ENCODE measurements at places on chromosomes 1 and 21.
A peak's percentile ranks its signal among the peaks of the same experiment; 100 is the strongest.

- no peak for DNase-seq
These were observed 49.7 kb upstream of the B3GALT5 start for GRCh38 chr21:39562791-39563770.

DNA sequence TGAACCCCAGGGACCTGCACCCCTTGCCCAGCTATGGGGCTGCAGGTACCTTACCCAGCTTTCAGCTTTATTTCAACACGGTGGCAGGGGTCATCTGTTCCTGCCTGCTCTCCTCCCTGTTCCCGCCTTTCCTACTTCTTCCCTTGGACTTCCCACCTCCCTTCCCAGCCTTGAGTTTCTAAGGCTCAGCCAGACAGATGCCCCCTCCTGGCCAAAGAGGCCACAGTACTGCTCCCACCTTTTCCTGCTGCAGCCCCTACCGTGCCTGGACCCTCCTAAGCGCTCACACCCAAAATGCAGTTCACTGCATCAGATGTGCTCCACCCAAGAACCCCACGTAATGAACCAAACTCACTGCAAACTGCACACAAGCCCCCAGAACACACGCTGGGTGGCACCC lies 7.7 kb downstream of the NOC2L start:
- DNase-seq: no peak

- no peak for DNase-seq
These were observed 7.3 kb upstream of the GJB5 start for GRCh38 chr1:34747638-34747941.

DNA sequence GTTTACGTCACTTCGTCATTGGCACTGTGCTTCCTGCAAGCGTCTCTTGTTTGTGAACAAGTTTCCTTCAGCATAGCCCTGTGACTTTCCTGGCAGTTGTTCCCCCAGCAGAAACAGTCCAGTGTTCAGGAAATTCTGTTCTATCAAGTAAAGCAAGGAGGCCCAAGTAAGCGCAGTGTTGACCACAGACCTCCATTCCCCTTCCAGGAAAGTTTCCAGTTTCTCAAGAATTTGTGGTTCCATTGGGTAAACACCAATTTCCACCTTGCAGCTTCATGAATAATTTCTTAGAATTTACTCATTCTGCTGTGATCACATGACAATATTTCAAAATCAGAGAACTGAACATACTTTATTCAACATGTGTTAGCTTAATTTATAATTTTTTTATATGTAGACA lies 88.5 kb upstream of the ETV3 start:
- DNase-seq: no peak

GRCh38 chr1:29592731-29593130 lies 356.4 kb downstream of the PTPRU start:
- DNase-seq: no peak

- DNase-seq: no peak
These were observed 416.3 kb upstream of the USP24 start for GRCh38 chr1:55631509-55631908.

GRCh38 chr1:169515641-169516040 lies 29.9 kb upstream of the SLC19A2 start:
- DNase-seq: no peak

DNA sequence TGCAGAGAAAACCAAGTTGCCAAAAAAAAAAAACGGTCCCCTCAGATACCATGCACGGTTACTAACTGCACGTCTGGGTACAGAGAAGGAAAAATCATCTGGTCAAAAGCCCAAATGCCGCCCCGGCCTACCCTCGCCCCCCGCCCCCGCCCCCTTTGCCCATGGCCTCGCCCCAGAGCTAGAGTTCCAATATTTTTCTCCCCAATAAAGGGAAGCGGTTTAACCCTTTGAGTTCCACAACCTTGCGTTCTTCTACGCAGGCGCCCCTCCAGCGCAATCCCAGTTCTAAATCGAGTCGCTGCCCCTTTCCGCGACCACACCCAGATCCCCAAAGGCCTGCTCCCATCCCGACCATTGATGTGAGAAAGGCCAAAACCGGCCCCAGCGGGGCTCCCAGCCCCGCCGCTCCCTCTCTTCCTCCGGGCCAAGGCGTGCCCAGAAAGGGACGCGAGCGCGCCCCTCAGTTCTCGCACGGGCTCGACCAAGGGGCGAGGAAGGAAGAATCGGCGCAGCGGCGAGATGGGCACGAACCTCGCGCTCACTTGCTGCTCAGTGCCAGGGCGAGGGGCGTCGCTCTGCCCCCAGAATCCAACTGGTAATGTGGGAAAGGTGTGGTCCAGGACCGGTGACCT lies 797 bp downstream of the WDR47 start:
- DNase-seq: no peak

- peak; percentile 70 for DNase-seq
These were observed 102.5 kb downstream of the TRABD2B start for GRCh38 chr1:47894410-47895278.

DNA sequence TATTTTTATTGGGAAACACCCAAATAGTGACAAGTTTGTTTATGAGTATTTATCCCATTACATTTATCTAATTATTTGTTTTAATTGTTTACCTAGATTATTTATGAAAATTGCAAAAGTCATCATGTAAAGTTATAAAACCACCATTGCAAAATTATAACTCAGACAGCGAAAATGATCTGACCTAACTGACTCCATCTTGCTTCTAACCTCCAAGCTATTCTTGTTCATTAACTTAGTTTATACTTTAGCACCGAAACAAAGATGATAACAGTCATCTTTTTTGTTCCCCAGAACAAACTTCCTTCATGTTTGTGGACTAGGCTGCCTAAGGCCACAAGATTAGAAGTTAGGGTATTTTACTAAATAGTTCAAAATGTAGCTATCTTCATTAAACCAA lies 190.8 kb downstream of the FASLG start:
- DNase-seq: no peak

DNA sequence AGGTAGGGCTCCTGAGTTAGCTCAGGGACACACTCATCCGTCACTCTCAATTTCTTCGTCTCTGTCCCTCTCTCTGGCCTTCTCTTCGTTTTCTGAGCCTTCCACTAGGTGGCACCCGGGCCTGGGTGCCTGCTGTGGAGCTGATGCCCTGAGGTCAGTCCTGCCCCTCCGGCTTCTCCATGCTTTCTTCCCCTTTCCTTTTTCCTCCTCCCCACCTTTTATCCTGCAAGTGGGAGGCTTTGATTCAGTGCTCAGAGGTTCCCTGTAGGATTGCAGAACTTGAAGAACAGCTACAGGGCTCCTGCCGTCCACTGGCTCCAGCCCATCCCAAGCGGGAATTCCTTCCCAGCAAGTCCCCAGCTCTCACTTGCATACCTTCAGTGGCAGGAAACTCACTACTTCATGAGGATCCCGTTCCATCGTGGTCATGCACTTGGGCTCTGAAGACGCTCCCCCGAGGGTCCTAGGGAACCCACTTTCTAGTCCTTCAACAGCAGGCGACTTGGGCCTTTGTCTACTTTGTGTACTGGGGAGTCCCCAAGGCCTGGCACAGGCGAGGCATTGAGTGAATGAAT lies 45.6 kb downstream of the SRRM1 start:
- DNase-seq: peak; percentile 66

DNA sequence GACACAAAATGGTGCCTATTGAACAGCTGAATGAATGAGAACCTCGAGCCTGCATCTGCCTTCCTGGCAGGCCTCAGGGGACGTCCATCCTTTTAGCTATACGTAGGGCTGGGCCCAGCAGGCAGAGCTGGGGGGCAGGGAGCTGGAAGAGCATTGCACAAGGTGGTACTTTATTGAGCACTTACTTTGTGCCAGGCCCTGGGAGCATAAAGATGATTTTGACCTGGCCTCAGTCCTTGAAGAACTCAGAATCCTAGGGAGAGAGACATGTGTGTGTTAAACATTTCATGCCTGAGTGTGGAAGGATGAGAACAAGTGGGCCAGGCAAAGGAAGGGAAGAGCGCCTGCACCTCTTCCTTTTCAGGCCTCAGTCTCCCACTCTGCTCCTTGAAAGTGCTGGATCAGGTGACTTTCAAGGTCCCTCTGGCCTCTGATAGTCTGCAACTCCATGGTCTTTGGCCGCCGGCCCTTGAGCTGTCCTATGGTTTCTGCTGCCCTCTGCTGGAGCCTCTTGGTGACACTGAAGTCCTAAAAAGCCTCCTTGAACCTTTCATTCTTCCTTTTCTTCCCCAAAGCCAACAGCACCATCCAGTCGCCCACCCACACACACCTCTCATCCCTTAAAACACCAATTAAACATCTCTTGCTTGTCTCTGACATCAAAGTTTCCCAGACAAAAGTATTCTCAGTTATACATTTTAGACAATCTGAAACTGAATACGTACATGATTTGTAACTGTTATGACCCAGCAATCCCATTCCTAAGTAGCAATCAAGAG lies 3.5 kb upstream of the PEAR1 start:
- peak; percentile 97 for DNase-seq

- no peak for DNase-seq
These were observed 10.9 kb downstream of the POMGNT1 start for GRCh38 chr1:46187106-46187869.

GRCh38 chr1:221334062-221334461 lies 407.8 kb downstream of the DUSP10 start:
- DNase-seq: no peak

- no peak for DNase-seq
These were observed 1.2 kb downstream of the MAN1A2 start for GRCh38 chr1:117368116-117369108.

DNA sequence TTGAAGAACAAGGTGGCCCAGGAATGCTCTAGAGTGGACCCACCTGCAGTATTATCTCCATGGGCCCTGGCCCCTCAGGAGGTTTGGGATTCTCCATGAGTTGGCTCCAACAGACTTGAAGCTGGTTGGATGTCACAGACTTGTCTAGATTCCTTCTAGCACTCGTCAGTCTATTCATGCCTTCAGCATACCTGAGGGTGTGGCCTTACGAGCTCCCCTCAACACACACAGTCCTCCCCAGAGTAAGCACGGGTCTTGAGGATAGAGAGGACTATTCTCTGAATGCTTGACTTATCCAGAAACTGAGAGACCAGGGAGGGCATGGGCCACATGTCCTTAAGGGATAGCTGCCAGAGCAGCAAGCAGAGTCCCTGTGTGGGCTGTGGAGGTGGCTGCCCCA lies 45.9 kb upstream of the COL6A1 start:
- peak; percentile 46 for DNase-seq

GRCh38 chr1:22418933-22419382 lies 32.7 kb upstream of the ZBTB40 start:
- DNase-seq: no peak

DNA sequence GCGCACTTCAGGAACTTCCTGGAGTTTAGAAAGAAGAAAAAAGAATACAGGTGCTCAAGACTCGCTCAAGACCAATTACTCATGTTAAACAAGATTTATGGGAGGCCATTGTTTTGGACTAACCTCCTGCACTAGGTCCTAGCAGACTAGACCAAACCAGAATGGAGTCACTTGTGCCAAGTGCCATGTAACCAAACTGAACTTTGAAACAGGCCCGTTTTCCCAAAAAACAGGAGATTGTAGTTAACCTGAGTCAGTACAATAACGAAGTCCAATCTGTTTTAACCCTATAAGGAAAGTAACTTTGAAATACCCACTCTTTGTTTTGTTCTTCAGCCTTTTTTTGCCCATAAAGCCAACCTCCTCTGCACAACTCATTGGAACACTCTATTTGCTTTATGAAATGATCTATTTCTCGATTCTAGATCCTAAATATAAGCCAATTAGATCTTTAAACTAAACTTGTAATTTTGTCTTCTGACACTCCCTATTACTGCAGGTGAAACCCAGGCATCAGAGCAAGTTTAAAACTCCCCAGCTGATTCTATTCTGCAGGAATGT lies 695 bp upstream of the NTPCR start:
- DNase-seq: no peak
